Lower lobe of right lung (tissue), 2 donors: ENCODE measurements at places on chromosomes 5 and 9.
A peak's percentile ranks its signal among the peaks of the same experiment; 100 is the strongest.

DNA sequence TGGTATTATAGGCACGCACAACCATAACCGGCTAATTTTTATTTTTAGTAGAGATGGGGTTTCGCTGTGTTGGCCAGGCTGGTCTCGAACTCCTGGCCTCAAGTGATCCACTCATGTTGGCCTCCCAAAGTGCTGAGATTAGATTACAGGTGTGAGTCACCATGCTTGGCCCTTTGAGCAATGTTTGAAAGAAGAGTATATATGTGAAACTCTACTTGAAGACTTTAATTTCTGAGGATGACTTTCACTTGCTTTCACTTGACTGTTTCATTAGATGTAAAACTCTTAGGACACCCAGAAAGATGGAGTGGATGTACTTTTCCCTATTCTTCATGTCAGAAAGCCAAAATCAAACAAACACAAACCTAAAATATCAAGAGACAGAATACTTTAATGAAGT lies 43.8 kb upstream of the GAS1 start:
- no peak for DNase-seq

DNA sequence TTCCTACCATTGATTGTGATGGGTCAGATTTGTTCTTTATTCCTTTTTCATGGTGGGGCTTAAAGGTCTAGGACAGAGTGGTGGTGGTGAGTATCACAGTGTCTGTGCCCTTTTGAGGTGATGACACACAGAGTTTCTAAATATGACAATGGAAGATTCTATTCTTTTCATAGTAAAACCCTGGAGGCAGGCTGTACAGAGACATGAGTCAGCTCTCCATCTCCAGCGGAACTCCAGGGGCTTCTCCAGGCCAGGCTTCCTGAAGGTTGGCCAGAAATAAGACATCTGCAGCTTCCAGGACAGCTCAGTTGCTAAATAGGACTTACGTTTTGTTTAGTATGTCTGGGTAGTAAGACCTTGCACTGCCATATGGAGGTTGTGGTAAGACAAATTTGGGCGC lies 229.5 kb downstream of the CD180 start:
- no peak for DNase-seq

- DNase-seq, result no peak
Observed at GRCh38 chr9:97039514-97039860, 545 bp upstream of the CTSV start.

DNA sequence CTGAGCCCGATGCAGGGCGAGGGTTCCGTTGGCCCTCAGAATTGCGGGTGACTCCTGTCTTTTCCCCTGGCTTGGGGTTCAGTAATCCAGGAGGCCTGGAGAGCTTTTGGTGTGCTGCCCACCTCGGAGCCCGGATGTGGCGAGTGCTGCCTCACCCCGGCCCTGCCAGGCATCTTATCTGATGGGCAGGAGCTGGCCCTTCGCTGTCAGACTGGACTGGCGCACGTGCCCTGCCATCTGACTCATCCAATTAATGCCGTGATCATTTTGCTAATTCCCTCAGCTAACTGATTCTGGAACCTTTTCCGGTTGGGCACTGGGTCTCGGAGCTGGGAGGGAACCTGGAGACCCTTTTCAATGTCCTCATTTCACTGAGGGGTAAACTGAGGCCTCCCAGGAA lies 34.6 kb downstream of the RXRA start:
- no peak for DNase-seq

DNA sequence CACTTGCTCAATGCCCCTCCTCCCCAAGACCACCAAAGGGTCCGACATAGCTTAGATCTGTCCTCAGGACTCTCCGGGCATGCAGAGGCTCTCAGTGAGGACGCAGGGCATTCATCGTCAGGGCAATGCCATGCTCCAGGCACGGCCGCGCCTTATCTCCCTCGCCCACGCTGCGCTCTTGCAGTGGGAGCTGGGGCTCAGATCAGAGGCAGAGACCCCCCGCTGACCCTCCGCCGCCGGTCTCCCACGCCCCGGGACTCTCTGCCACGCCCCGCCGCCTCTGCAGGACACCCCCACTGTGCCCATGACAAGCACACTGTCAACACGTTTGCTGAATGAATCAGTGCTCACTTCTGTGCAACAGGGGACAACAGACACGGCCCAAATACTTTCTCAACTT lies 140.7 kb downstream of the ADAMTS2 start:
- no peak for DNase-seq

DNA sequence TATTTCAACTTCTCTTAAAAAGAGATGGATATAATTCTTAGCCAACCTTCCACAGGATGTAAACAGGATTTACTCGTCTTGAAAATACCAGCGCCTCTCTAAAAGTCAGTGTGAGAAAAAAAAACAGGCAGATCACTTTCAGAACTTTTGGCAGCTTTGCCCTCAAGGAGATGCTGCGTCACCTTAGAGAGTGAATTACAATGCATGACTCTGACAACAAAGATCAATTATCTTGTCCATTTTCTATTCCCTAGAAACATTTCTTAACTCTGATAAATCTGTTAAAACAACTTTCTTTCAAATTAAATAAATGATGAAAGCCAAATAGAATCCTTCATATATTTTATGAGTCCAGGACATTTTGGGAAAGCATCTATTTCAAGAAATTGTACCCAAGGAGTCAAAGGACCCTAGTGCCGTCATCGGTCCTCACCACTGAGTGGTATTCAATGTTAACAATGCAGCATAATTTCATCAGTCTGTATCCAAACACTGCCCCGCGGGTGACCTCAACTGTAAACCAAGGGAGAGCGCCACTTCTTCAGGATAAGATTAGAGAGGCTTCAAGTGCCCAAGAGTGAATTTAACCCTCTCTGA lies 536.0 kb downstream of the PDE4D start:
- peak; percentile 53 for DNase-seq

- peak; percentile 83 for DNase-seq
Observed at GRCh38 chr5:134524826-134525682, at the start of gene JADE2. Gene JADE2 (plus strand): TSS chr5:134525670. CDS start chr5:134535858, 10,188 bp downstream.

GRCh38 chr9:135060461-135061116 lies 26.9 kb upstream of the OLFM1 start:
- peak; percentile 19 for DNase-seq

DNA sequence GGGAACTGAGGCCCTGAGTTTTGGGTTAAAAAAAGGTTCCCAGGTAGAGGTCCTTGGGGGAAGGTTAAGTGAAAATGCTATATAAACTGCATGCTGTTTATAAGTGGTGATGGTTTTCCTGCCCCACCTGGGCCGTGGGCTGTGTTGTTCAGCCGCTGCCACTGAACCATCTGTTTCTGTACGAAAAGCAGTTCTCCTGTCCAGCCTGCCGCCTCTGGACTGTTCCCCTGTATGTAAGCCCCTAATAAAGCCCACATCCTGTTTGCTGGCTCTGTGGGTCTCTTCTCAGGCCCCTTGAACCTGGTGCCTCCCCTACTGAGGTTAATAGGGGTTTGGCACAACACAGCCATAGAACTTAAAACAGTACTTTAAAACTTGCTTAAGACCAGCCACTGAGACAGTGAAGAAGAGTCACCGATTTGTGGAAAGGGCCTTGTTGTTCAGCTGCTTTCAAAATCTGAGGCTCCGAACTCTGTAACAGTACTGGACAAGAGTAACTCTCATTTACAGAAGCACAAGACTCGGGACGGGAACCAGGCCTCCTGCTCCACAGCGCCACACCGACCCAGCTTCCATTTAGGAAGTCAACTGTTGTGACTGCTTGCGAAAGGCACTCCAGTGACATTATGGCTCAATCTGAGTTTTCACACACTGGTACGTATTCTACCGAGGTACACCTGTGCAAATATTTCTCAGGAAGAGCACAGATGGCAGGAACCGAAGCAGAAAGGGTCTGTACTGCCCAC lies 192.5 kb downstream of the CDK5RAP2 start:
- peak; percentile 75 for DNase-seq

- DNase-seq, result no peak
Observed at GRCh38 chr9:4065054-4065453, 234.8 kb downstream of the GLIS3 start.

DNA sequence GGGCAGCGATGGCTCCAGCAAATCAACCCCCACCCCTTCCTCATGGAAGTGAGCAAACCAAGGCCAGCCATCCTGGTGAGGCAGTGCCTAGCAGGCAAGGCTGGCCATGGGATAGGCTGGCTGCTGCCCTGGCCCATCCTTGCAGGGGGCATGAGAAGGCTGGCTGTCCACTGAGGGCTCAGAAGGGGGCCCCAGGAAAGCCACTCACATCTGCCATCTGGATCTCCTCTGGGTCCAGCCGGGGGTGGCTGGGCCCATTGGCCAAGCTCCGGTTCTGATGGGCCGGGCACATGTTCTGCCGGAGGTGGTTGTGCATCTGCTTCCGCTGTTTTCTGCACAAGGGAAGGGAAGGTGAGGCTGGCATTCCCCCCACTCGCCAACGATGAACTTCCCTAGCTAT lies 57.1 kb downstream of the PSD2 start:
- no peak for DNase-seq

DNA sequence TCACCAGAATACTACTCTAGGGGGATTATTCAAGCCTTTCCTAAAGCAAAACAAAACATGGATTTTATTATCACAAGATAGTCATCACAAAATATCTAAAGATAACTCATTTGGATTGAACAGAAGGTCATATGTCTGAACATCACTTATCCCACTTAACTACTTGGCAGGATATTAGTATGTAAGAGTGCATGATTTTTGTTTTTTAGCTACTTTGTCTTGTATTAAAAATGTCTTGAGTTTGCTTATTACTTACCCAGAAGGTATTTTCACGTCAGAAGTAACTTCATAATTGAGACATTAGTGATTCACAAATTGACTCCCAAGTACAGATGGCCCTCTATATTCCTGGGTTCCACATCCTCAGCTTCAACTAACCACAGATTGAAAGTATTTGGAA lies 113.8 kb downstream of the TLE4 start:
- no peak for DNase-seq

- DNase-seq, result peak; percentile 69
Observed at GRCh38 chr5:175657593-175658271, at the start of gene HRH2. Gene HRH2 (plus strand): TSS chr5:175658071. CDS start chr5:175683234, 25,163 bp downstream.

- DNase-seq, result no peak
Observed at GRCh38 chr9:113929634-113930389, 53.7 kb downstream of the ZNF618 start.

DNA sequence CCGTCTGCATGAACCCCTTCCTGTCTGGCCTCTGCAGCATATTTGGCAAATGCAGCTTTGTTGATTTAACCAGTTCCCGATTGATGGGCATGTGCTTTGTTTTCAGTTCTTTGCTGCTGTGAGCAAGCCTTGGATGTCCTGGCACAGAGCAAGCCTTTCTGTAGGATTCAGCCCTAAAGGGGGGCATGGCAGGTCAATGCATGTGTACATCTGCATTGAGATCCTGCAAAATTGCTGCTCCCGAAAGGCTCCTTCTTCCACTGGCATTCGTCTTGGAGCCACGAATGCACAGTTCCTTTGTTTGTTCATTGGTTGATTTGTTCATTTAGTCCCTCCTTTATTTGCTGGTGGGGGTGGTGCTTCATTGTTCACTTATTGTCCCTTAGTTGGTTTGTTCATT lies 34.8 kb downstream of the COL5A1 start:
- DNase-seq, result no peak

- DNase-seq, result no peak
Observed at GRCh38 chr9:27047136-27047535, 41.7 kb upstream of the LRRC19 start.

GRCh38 chr5:134143431-134143830 lies 28.9 kb downstream of the TCF7 start:
- no peak for DNase-seq

GRCh38 chr5:143304836-143305475 lies 98.5 kb downstream of the NR3C1 start:
- no peak for DNase-seq

GRCh38 chr5:124912638-124913328 lies 166.3 kb upstream of the ZNF608 start:
- no peak for DNase-seq

DNA sequence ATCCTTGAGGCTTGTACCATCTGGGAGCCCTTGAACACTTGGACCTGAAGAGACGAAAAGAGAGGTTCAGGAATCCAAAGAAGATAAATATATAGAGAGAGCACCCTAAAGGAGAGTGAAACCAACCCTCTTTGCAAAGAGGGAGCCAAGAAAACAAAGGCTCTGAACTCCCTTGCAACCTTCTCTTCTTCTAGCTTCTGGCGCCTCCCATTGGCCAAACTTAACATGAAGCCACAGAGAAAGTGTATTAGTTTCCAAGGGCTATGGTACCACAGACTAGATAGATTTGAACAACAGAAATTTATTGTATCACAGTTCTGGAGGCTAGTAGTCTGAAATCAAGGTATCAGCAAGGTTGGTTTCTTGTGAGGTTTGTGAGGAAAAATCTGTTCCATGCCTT lies 175.1 kb downstream of the HCN1 start:
- DNase-seq, result no peak

DNA sequence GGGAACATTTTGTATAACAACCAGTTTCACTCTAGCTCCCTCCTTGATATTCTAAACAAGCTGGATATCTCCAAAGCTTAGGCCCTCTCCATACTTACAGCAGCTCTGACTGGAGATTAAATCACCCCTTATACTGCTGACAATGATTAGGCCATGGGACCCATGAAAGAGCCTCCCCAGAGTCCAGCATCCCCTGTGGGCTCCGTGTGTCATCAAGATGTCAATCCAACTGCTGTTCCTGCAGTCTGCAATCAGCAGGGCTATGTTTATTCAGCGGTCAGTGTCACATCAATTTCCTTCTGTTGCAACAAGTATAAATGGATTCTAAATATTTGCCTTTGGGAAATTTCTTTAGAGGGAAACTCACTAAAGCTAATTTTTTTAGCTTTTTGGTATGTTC lies 26.6 kb downstream of the PCDHAC2 start:
- no peak for DNase-seq

- no peak for DNase-seq
Observed at GRCh38 chr9:16436545-16436944, 433.9 kb downstream of the BNC2 start.

GRCh38 chr9:35774907-35775635 lies 16.3 kb upstream of the NPR2 start:
- DNase-seq, result no peak

GRCh38 chr9:95588724-95589588 lies 72.2 kb upstream of the PTCH1 start:
- DNase-seq, result no peak

DNA sequence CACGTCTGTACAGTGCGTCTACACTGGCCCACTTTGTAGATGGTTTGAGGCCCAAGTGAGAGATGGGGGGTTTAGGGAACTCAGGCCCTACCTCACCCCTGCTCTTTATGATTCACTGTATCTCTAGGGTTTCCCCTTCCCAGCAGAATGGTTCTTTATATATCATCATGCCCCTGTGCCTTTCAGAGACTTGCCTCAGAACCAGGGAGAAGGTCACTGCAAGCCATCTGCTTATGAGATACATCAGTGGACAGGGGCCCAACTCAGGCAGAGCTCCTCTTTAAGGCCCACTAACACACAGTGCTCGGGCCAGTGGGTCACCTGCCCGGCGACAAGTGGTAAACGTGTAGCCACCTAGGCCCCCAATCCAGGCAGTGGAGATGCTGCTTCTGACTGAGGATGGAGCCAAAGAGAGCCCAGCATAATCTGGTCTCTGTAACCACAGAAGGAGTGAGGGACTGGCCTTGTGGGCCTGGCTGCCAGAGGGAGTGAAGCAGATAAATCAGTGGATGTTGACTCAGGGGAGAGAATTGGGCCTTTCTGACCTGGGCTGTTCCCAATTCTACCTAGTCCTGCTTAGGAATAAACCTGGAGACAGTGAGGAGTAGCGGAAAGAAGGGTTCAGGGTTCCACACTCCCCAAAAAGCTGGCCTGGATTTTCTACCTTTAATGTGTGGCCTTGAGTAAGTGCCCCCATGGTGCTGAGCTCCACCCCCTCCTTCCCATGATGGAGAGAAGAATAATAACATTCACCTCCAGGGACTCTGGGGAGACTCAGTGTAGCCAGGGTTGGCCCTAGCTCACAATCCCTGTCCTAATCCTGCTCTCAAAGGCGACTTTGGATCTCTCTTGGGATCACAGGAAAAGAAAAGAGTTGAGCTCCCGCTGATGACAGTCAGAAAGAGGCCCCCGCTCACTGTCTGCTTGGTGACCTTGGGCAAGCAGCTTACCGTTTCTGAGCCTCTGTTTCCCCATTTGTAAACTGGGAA lies 2.8 kb upstream of the DUSP1 start:
- no peak for DNase-seq
